Spleen (tissue), 13 donors: ENCODE measurements at places on chromosomes 6 and 20.

- no peak for DNase-seq
Measured at GRCh38 chr6:165573671-165574070, 89.4 kb downstream of the PDE10A start.

DNA sequence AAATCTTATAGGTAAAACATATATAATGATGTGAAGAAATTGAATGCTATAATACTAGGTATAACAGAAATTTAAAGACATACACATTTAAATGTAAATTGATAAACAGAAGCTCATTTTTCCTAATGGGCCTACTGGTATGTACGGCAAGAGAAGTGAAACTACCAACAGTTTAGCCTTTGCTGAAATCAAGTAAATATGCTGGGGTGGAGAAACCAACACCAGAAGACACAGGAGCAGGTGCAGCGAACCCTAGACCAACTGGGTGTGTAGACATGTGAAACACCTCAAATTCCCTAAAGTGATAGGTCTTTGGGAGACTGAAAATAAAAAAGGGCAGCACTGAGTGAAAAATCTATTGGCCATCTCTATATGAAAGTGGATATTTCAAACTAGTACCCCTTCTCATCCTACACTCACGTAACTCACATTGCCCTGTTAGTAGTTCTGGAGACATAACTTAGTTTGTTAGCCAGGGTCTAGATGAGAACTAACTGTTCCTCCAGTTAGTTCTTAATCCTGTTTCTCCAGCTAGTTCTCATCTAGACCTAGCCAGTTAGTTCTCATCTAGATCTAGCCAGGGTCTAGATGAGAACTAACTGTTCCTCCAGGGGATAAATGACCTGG lies 53.1 kb downstream of the SLC35D3 start:
- DNase-seq, result no peak

DNA sequence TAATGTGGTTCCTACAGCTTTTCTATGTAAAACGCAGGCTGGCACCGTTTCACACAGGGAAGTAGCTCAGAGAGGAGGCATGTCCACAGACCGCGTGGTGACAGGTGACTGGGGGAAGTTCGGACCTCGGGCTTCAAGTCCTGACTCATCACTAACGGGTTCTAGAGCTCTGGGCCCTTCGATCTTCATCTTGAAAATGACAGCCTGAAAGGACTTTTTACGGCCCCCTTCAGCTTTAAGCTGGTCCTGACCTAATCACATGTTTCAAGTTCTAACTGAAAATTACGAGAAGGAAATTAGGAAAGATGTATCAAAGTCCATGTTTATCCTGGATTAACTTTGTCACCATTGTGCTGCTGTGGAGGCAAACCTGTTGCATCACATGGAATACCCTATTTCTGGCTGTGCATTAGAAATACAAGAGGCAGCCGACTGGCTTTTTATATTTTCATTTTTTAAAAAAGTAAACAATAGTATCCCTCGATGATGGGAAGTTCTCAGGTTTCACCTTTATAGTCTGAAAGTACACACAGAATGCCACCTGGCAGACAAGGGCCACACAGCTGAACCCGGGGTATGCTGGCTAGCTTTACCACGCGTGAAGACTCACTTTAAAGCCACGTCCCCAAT lies 2.0 kb downstream of the MAN1A1 start:
- peak; percentile 91 for DNase-seq

DNA sequence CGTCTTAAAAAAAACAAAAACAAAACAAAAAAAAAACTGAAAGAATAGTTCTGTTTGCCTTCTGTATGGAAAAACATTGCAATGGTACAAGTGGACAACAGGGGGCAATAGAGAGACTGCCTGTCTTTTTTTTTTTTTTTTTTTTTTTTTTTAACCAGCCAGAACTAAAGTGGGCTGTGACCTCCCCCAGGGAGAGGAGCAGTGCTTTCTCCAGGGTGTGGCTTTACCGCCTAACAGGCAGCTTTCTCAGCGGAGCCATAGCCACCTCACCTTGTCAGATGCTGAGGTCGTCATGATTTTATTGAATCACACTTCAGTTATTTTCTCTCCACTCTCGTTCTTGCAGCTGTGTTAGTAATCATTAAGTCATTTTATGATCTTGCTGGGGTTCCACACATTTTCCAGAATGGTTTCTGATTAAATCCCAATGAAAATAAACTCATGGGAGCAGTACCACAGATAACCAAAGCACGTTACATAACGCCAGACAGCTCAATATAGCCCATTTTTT lies 78.4 kb downstream of the GMPR start:
- DNase-seq, result no peak

- no peak for DNase-seq
Measured at GRCh38 chr20:42587427-42587826, 602.3 kb downstream of the PTPRT start.

DNA sequence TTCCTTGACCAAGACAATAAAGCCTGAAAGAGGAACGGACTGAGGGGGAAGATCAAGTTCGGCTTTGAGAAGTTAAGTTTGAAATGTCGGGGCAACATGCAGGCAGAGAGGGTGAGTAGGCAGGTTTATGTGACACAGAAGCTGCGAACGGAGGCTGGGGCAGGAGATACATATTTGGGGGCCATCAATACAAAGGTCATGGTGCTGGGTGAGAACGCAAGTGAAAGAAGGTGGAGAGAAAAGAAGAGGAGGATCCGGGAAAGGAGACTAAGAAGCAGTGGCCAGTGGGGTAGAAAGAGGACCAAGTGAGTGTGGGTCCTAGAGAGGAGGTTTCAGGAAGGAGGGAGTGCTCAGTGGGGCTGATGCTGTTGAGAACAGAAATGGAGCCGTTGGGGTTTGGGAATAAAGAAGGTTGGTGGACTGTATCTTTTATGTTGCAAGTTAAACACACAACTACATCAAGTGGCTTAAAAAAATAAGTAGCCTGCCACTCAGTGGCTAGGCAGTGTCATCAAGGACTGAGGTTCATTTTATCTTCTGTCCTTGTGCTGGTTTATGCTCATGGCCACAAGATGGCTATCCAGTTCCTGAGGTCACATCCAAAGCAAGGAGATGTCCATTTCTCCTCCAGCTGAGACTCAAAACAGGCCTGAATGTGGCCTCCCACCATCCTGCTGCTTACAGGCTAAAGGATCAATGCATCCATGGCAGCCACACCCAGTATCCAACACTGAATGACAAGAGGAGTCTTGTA lies 1.7 kb upstream of the BLCAP start:
- DNase-seq, result peak; percentile 22

DNA sequence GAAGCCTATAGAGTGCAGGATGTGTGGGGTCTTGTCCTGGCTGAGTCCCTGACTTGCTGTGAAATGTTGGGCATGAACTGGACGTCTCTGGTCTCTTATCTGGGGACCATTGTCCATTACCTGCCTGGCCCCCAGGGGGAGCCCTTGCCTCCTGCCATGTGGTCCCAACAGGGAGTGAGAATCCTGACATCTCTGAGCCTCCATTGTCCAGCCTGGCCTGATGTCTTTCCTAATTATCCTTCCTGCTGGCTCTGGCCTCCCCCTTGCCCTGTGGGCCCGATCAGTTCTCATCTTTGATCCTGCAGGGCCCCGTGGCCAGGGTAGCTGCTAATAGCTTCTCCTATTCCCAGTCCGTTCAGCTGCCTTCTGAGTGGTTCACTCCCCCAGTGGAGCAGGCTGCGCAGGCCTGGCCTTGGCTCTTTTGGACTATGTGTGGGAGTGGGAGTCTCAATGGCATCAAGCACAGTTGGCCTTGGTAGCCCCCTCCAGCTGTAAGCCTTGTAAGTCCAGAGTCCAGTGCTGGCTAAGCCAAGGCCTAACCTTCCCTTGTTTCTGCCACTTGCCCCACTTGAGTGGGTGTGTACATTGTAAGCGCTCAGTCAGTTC lies 77.9 kb upstream of the RALY start:
- peak; percentile 83 for DNase-seq
